ENCODE measurements at places on chromosomes 16 and 17.

- no peak for DNase-seq
Observed at GRCh38 chr17:50347894-50348291, 2.0 kb downstream of the XYLT2 start.

DNA sequence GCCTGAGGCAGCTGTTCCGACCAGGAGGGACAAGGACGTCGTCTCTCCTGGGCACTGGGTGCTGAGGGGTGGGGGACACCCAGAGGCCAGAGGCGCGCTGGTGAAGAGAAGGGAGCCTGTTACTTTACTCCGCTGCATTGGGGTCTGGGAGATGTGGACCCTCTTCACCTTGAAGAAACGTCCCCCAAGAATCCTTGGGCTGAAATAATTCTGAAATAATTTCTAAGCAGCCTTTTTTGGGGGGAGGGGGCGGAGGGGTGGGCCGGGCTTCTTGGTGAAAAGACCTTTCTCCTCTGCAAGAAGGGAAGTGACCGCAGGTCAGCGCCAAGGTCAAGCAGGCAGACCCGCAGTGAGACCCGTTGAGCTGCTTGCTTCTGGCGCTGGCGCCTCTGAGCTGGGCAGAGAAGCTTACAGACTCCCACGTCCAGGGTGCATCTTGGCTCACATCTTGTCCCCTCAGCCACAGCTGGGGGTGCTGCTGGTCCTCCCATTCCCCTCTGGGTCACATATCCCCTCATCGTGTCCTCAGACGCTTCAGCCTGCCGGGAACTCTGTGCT lies 1.1 kb downstream of the SYT17 start:
- peak; percentile 32 for DNase-seq

- DNase-seq: no peak
Observed at GRCh38 chr16:56708525-56709442, 21.1 kb upstream of the NUP93 start.

GRCh38 chr16:49504023-49504364 lies 130.4 kb downstream of the C16orf78 start:
- no peak for DNase-seq

- DNase-seq: no peak
Observed at GRCh38 chr16:52611817-52612673, 65.1 kb upstream of the TOX3 start.
